ENCODE measurements at places on chromosomes 6 and 20. TPM values are rescaled to one million over a fixed set of nuclear protein-coding genes. Genes with fewer than 3 reads are reported as not detected.

NKAIN2 gene
- total RNA-seq = not detected

PCK1 gene
- total RNA-seq = 187 TPM

ZMYND8 gene
- total RNA-seq = 14.4 TPM

COL9A3 gene
- total RNA-seq = 1.6 TPM

SLC17A2 gene
- total RNA-seq = 32.9 TPM

GPLD1 gene
- 53.0 TPM for total RNA-seq

JAG1 gene
- total RNA-seq = 7.6 TPM

IDH3B gene
- total RNA-seq = 37.6 TPM
